ENCODE measurements at places on chromosomes 16 and 17.

- DNase-seq, result no peak
These were observed 1.0 kb upstream of the CCNF start for GRCh38 chr16:2428051-2428783.

- no peak for DNase-seq
These were observed 186.6 kb downstream of the C16orf78 start for GRCh38 chr16:49560004-49560830.

GRCh38 chr17:6868582-6868981 is 37.1 kb upstream of the TEKT1 start:
- DNase-seq, result no peak

DNA sequence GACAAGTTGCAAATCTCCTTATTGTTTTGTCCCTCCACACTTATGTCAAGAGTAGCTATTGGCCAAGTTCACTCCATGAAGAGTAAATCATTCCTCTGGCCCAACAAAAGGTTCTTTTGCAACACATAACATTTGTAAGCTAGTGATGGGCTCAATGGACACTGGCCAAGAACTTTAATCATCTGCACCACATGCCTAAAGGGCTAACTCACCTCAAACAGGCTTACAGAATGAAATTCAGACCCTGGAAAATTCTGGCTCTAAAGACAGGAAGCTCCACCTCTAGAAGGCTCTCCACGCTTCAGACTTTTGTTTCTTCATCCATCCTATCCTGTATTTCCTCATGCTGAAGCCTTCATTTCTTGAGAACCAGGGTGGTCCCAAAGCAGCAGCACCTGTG is 10.9 kb upstream of the ANKFN1 start:
- no peak for DNase-seq

- no peak for DNase-seq
These were observed 790.8 kb upstream of the SOX9 start for GRCh38 chr17:71330099-71330375.

GRCh38 chr16:2244301-2244700 is 7.1 kb downstream of the ECI1 start:
- DNase-seq, result no peak

- DNase-seq, result no peak
These were observed 29.7 kb upstream of the TENT4B start for GRCh38 chr16:50123417-50123816.

GRCh38 chr17:44086364-44087311 is 16.1 kb downstream of the G6PC3 start:
- peak; percentile 64 for DNase-seq

GRCh38 chr17:37671824-37672547 is 28.7 kb upstream of the DDX52 start:
- no peak for DNase-seq

GRCh38 chr17:29565643-29566472 is 979 bp downstream of the ABHD15 start:
- peak; percentile 30 for DNase-seq

DNA sequence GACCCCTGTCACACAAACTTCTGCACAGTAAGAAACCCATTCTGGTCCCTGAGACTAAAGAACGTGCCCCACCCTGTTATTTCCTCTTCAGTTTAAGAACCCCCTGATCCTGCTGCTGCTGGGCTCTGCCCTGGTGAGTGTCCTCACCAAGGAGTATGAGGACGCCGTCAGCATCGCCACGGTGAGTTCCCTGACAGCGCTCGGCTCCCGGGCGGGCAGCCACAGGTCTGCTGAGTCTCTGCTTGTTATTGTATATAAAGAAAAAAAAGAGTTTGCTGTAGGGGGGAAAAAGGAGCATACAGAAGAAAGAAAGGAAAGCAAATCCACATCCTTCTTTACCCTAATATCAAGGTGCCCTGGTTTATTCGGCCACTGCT is 40.0 kb downstream of the ATP2C2 start:
- DNase-seq, result no peak

DNA sequence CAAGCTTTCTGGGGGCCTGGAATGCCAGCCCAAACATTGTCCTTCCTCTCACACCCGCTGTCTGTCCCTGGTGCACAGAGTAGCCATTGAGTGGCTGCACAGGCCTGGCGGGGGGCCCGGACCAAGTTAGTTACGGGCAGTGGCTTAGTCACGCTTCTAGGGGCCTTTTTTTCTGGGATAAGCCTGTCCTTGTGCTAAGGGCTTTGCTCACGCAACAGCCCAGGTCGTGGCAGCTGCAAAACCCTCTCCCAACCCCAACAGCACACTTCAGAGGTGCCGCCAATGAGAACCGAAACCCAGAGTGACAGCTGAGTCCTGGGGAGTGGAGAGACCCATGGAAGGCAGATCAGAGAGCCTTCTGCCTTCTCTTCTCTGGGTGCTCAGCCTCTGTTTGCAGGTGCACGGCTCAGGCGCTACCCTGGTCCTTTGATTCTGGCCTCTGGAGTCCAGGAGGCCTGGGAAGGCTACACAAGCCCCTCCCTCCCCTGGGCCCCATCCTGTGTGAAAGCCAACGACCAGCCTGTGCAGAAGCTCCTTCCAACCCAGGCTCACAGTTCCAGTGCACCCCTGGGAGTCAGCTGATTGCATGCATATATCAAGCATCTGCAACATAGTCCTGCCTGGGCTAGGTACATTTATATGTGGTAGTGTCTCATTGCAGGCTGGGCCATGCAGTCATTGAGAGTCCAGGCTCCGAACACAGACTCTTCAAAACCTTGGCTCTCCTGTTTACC is 9.1 kb downstream of the WSCD1 start:
- no peak for DNase-seq

- no peak for DNase-seq
These were observed 25.0 kb upstream of the ATP2A3 start for GRCh38 chr17:3989041-3989886.

DNA sequence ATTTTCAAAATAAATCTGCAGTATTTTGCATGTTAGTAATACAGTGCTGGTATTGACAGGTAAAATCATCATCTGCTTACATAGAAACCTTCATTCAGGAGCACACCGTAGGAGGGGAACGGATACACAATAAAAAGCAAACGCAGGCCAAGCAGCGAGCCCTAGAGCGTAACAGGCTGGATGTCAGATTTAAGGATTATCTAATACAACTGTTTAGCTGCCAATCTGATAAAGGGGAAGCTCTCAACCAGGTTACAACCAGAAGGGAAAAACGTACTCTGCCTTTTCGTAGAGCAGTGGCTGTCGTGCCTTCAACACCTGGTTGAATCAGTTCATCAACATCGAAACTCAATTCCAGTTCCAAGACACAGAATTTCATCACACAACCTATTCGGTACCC is 16.4 kb upstream of the CUEDC1 start:
- no peak for DNase-seq

DNA sequence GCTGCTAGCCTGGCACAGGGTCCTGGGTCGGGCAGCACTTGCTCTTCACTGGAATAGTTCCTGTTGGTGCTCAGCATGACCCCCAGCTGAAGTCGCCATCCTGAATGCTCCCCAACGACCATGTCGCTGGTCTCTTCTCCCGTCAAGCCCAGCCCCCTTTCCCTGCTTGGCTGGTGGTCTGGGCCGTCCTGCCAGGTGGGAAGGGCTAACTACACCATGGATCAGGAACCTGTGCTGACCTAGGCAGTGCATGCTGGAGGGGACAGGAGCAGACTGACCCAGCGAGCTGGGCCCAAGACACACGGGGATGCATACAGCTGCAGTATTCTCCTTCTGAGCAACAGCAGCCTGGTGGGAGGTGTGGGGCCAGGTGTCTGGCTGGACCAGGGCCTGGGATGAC is 9.2 kb upstream of the SREBF1 start:
- DNase-seq, result no peak

DNA sequence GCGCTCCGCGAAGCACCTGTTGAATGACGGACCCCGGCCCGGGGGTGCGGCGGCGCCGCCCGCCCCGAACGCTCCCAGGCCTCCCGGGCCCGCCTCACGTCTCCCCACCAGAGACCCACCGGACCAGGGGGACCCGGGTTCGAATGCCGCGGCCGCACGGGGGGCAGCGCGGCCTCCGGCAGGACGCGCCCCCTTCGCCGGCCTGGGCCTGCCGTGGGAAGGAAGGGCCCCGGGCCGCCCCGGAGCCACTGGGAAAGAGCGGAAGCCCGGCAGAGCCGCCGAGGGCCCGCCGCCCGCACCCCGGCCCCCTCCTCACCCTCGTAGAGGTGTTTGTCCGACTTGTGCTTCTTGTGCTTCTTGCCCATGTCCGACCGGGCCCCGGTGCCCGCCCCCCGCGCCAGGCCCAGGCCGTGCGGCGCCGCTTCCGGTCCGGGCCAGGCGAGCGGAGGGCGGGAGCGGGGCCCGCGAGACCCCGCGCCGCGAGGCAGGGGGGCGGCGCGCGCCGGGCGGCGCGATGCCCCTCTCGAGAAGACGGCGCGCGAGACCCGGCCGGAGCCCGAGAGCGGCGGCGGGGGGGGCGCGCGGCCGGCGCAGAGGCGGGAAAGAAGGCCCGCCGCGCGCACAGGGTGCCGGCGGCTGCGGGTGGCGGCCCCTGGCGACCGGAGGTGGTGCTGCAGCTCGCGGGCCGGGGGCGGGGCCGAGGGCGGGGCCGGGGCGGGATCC is at the start of gene BRD7:
Gene BRD7 (minus strand): TSS at position 579 of the 723 bp plus-strand sequence. CDS start 214 bp downstream, at position 365.
- peak; percentile 73 for DNase-seq

- DNase-seq, result no peak
These were observed 72.5 kb upstream of the BCAR1 start for GRCh38 chr16:75323933-75324332.

GRCh38 chr17:74603746-74604145 is 11.7 kb upstream of the CD300LD start:
- DNase-seq, result no peak

DNA sequence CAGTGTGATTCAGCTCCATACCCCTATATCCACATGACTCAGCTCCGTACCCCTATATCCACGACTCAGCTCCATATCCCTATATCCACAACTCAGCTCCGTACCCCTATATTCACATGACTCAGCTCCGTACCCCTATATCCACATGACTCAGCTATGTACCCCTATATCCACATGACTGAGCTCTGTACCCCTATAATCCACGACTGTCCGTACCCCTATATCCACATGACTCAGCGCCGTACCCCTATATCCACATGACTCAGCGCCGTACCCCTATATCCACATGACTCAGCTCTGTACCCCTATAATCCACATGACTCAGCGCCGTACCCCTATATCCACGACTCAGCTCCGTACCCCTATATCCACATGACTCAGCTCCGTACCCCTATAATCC is 16.8 kb downstream of the CYB5D2 start:
- DNase-seq, result no peak

GRCh38 chr16:9077091-9077809 is 14.2 kb upstream of the HAPSTR1 start:
- no peak for DNase-seq
